ENCODE measurements at places on chromosomes 5 and 9.

GRCh38 chr5:81302596-81302995 lies 1.2 kb downstream of the ZCCHC9 start:
- DNase-seq: no peak

DNA sequence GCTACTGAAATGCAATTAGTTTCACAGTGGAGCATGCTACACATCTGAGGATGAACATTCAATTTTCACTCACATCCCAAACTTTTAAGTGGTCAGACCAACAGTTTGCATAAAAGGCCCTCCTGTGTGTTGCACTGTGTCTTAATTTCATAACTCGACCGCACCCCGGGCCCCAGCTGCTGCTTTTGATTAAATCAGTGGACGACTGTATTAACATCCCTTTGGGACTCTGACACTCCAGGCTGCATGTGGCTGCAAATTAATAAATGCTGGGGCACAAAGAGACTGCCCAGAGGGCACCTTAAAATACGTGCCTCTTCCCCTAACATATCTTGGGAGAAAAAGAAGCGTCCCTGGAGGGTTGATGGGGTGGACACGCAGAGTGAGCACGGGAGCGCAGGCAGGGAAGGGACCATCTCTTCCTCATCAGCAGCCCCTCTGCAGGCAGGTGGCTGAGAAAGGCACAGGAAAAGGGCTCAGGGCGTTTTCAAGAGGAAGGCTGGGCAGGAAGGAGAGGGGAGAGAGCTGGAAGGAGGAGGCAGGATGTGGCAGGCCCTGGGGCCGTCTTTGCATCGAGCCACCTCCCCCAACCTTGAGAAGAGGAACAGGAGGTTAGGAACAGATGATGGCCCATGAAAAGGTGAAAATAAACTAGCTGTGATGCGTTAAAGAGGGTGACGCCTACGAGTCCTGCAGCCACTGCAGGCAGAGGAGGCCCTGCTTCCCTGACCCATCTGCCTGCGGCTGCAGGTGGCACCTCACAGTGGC lies 18.6 kb downstream of the MED10 start:
- DNase-seq: no peak

DNA sequence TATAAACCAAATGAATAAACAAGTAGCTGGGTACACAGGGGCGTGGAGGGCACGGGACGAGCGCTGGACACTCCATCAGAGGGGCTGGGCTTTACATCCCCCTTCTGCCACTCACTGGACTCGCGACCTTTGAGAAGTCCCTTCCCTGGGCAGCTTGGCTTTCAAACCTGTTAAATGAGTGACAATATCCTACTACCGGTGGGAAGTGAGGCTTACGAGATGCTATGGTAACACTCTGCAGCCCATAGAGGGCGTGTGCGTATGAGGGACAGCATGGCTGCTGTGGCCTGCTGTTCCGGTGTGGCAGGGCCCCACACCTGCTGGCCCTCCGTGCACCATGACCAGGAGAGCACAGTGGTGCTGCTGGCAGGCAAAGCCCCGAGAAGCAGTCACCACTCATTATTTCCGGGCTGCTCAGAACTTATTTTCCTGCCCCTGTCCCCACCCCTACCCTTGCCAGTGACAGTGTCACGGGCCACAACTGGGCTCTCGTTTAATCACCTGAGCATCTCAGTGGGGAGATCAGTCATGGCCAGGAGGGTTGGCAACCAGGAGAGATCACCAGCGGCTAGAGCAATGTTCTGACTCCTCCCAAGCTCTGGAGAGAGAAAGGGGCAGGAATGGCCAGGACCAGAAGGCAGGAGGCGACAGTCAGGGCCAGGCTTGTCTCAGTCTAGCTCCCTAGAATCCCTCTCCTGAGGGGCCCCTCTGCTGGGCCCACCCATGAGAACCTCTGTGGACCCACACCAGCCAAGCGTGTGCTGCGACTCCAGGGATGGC lies 10.5 kb downstream of the CLTB start:
- no peak for DNase-seq

GRCh38 chr5:134944630-134945029 lies 23.1 kb upstream of the CATSPER3 start:
- DNase-seq: no peak

- DNase-seq: no peak
These were observed 65.2 kb downstream of the STARD4 start for GRCh38 chr5:111447099-111447498.
